Stimulated activated CD4-positive, alpha-beta T cell treated with anti-CD3 and anti-CD28 coated beads, Interleukin-2, amount 100 ng/mL, for 48 hours (primary cell): ENCODE measurements at places on chromosomes 1 and 21.

DNA sequence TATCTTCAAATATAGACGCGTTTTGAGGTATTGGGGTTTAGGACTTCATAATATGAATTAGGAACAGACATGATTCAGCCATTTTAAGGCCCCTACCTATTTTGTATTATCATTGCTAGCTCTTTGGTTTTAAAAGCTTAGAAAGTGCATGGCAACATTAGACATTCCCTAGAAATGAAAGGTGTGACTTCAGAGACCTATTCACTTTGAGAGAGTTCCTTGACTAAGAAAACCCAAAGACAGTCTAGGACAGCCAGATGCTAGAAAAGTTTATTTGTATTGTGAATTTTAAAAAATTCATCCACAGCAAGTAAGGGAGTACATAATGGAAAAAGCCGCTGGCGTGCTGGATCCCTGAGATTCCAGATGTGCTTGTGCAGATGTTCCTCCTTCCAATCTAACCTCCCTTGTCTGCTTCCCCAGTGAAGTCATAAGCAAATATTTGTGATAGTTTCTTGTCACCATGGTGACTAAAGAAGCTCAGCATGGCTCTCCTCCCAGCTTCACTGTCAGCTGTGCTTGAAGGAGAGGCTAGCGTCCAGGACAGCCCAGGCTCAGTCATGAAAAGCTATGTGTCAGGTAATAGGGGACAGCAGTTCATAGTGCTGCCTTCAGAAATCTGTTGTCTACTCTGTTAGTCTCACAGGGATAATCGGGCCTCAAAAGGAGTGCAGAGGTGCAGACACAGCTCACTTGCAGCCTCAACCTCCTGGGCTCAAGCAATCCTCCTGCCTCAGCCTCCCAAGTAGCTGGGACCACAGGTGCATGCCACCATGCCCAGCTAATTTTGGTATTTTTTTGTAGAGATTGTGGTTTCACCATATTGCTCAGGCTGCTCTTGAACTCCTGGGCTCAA lies 34.8 kb downstream of the KPNA6 start:
- no peak for DNase-seq

DNA sequence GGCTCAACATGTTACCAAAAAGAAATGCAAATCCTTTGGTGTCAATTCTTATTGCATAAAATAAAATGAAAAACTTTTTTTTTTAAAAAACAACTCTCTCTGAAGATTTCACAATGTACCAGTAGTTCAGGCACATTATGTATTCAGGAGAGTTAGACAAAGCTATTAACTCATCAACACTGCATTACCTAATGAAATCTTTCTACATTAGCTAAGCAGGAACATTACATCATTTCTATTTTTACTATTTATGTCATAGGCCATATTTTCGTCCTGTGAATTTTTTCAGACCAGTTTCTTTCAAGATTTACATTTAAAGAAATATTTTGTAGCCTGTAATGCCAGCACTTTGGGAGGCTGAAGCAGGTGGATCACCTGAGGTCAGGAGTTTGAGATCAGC lies 366.2 kb downstream of the USH2A start:
- no peak for DNase-seq

- no peak for DNase-seq
Measured at GRCh38 chr1:114102136-114102535, 51.5 kb downstream of the SYT6 start.

- no peak for DNase-seq
Measured at GRCh38 chr1:181117648-181118449, 29.3 kb downstream of the IER5 start.

DNA sequence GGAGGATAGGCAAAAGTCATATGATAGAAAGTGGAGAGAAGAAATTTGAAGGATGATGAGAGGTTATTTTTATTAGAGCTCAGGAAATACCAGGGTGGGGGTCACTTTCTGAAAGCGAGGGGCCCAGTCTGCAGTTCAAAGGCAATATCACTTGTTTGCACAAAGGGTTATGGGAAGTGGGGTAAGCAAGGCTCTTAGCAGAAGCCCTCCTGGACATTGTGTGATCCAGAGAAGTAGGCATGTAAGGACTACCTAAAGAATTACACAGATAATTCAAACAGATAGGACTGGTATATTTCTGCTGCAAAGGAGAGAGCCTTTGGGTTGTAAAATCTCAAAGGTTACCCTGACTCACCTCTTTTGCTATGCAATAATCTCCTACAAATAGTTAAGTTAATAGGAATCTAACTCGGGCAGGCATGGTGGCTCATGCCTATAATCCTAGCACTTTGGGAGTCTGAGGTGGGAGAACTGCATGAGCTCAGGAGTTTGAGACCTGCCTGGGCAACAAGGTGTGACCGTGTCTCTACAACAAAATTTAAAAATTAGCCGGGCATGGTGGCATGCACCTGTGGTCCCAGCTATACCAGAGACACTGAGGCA lies 25.2 kb upstream of the PRRC2C start:
- no peak for DNase-seq

- DNase-seq, result no peak
Measured at GRCh38 chr1:236833575-236833974, 38.5 kb downstream of the MTR start.

DNA sequence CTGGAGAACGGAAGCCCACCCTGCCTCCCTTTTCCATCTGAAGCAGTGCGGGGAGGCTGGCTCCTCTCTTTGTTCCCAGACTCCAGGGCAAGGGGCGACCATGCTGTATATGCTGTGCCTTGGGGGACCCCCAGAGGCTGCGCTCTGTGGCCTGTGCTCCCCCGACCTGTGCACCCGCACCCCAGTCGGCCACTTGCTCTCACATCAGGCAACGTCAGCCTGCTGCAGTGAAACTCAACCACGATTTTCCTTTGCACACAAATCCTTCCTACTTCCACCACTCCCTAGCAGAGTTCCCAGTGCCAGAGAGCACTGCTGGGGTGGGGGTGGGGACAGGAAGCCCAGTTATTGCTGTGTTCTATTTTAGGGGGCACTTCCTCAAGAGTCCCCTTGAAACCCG lies 52.5 kb downstream of the SIM2 start:
- DNase-seq, result no peak

DNA sequence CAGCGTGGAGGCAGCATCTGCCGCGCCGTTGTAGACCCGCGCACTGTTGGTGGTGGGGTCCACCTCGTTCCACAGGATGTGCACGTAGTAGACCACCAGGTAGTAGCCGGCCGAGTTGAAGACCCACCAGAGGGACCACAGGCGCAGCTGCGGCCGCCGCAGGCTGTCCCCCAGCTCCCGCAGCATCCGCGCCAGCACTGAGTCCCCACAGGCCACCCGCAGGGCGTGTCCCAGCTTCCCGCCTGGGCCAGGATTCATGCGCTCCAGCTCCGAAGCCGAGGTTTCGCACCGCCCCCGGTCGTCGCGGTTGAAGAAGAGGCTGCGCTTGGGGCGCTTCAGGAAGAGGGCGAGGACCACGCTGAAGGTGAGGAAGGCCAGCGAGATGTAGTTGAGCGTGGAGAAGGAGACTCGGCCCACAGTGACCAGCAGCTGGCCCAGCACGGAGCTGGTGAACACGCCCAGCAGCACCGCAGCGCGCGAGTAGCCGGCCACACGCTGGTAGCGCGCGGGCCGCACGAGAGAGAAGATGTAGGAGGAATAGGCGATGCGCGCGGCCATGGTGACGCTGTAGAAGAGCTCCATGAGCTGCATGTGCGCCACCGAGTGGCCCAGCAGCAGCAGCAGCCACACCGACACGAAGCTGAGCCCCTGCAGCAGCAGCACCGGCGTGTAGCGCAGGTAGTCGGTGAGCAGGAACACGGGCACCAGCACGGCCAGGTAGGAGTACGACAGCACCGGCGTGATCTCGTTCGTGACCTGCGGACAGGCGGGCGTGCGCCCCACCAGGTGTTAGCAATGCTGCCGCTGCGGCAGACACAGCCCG lies 10.6 kb downstream of the SLC19A1 start:
- DNase-seq, result no peak

- DNase-seq, result no peak
Measured at GRCh38 chr1:238060061-238060460, 169.3 kb upstream of the ZP4 start.

- no peak for DNase-seq
Measured at GRCh38 chr1:54277451-54278341, 77.7 kb downstream of the MRPL37 start.

DNA sequence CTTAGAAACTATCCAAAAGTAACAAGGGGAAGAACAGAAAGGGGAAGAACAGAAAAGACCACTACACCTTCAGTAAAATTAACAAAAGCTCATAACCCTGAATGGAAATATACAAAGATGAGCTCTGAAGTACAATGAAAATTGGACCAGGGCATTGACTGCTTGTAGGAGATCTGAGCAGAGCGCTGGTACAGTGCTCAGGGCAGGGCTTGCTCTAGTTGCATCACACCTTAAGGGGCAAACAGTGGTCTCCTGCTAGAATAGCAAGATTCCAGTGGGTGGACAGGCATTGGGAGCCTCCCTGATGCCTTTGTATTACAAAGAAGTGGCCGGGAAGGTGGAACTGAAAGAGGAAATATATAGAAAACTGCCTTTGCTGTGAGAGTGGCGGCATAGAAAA lies 111.9 kb upstream of the RGS1 start:
- no peak for DNase-seq

GRCh38 chr1:206676499-206676898 lies 8.2 kb upstream of the MAPKAPK2 start:
- no peak for DNase-seq

DNA sequence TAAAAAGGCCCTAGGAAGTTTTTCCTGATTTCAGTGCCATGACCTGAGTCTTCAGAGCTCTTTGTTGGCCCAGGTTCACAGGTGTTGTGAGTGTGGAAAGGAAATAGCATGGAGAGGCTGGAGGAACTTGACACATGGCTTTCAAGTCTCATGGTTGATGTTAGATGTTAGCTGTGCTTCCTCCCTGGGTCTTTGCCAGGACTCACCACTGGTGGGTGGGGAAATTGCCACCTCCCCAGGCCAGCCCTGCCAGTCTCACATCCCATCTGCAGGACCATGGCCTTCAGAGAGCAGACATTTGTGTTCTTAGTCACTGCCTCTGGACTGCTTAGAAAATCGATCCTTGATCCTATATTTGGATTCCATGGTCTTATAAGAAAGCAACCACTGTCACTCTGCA lies 383.2 kb downstream of the DISC1 start:
- no peak for DNase-seq
